NCI-H446 (cell line): ENCODE measurements at places on chromosomes 13 and 19.

GRCh38 chr13:112456138-112457056, 80.2 kb downstream of the SPACA7 start:
- DNase-seq: no peak

DNA sequence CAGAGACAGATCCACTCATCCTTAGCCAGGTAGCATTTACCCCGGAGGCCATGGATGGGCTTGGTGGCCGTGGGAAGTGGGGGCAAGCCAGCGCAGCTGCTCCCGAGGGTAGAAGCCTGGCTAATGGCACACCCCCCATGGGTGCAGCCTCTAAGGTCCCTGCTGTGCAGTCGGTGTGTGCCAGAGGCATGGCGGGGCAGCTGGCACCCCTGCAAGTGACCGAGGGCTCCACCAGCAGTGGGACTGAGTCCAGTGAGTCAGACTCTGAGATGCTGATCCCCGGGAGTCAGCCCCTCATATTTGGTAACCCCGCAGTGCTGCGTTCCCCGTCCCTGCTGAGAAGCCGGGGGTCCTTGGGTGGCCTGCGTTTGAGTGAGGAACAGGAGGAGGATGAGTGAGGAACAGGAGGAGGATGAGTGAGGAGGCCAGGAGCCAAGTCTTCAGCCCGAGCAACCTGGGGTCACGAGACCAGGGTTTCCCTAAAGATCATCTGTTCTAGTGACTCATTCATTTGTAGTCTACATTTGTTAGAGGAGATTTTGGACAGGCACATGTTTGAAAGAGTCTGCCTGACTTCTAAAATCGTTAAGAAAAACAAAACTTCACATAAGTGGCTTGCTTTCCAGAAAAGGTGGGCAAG, 180.7 kb downstream of the STK24 start:
- DNase-seq: no peak

DNA sequence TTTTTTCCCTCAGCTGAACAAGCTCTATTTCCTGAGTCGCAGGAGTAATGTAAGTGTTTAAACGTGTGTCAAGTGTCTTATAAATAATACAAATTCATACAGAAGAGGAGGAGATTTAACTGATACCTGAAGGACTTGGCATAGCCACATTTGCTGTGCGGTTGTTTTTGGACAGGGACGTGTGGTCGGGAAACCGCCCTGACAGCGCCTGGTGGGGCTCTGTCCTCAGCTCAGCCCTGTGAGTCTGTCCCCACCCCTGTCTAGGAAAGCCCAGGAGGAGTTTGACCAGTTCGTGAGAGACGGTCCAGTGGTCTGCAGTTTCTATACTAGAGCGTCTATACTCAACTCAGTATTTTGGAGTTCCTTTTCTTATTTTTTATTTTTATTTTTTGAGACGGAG, 16.7 kb downstream of the ZIC2 start:
- no peak for DNase-seq

DNA sequence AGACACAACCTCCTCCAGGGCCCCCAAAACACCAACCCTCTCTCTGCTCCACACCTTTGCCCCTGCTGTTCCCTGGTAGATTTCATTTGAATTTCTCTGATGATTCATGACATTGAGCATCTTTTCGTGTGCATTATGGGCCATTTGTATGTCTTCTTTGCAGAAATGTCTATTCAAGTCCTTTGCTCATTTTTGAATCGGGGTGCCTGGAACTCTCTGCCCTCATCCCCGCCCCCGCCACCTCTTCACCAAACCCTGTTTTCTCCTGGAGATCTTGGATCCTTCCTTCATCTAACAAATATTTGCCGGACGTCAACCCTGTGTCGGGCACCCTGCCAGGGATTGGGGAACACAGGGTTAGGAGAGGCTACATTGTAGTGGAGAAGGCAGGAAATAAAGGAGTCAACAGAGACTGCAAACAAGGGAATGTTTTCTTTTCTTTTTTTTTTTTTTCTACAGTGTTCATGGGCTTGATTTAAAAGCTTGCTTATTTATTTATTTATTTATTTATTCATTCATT, 25.5 kb upstream of the SLC1A5 start:
- no peak for DNase-seq

- DNase-seq: no peak
These were observed 6.4 kb upstream of the NFIC start for GRCh38 chr19:3359919-3360420.

GRCh38 chr13:48975856-48976575, at the start of gene FNDC3A:
Gene FNDC3A, plus strand, starts transcription at chr13:48975912. Its CDS starts 30,279 bp downstream, at chr13:49006191.
- peak; percentile 15 for DNase-seq
